Smooth muscle cell of bladder (primary cell): ENCODE measurements at places on chromosomes 16 and 17. TPM values are rescaled to one million over a fixed set of nuclear protein-coding genes. Genes with fewer than 3 reads are reported as not detected.

HOXB5 gene
- not detected in 2 replicates for total RNA-seq

NAGS gene
- 0.55 and 0.71 TPM in 2 replicates for total RNA-seq

PRSS33 gene
- not detected in 2 replicates for total RNA-seq

TOM1L1 gene
- 14.8 and 16.6 TPM in 2 replicates for total RNA-seq

KCNH4 gene
- under 0.01 TPM in 1 of 2 replicates, not detected in the other for total RNA-seq

MT1M gene
- 0.74 and 2.1 TPM in 2 replicates for total RNA-seq

MT4 gene
- total RNA-seq = not detected in 2 replicates

LRRC36 gene
- total RNA-seq = 0.14 TPM in 1 of 2 replicates, not detected in the other

ABCA10 gene
- total RNA-seq = 2.2 and 2.4 TPM in 2 replicates

MT1F gene
- 0.09 and 1.8 TPM in 2 replicates for total RNA-seq

SLC5A11 gene
- under 0.01 TPM in 1 of 2 replicates, not detected in the other for total RNA-seq

SCIMP gene
- not detected in 2 replicates for total RNA-seq

ACE gene
- 3.6 and 7.6 TPM in 2 replicates for total RNA-seq

FN3K gene
- total RNA-seq = 4.6 and 4.9 TPM in 2 replicates

SHBG gene
- total RNA-seq = 0.57 and 148 TPM in 2 replicates
